ENCODE measurements at places on chromosomes 4 and X.

GRCh38 chr4:82839624-82840023 is 41.0 kb upstream of the SCD5 start:
- DNase-seq = no peak

GRCh38 chrX:109601486-109601885 is 23.5 kb downstream of the KCNE5 start:
- no peak for DNase-seq

- no peak for DNase-seq
Measured at GRCh38 chrX:2188330-2188792, 312.4 kb downstream of the DHRSX start.

DNA sequence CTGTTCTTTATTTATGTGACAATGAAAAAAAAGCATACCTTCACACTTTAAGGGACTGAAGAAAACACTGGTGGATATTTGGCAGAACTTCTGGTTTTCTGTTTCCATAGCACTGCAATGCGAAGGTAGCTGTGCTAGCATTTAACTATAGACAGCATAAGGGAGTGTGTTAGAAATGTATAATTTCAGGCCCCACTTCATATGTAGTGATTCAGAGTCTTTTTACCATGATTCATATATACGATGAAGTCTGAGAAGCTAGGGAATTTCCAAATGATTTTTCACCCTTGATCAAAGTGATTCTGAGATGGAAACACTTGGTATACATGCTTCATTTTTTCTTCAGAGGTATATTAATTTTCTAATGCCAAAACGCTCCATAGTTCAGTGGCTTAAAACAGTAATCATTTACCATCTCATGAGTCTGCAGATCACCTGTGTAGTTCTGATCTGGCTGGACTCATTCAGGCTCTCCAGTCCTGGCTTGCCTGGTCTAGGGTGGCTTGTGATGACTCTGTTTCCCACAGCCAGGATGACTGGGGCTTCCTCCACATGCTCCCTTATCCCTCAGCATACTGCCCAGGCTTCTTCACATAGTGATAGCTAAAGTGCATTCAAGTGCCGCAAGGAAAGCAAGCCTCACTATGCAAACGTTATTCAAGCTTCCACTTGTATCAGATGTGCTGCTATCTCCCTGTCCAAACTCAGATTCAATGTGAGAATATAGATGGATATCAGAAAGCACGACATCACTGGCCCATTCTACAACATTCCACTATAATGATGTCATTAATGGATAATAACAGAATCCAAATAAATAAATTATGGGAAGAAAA is 790.1 kb downstream of the TECRL start:
- no peak for DNase-seq

DNA sequence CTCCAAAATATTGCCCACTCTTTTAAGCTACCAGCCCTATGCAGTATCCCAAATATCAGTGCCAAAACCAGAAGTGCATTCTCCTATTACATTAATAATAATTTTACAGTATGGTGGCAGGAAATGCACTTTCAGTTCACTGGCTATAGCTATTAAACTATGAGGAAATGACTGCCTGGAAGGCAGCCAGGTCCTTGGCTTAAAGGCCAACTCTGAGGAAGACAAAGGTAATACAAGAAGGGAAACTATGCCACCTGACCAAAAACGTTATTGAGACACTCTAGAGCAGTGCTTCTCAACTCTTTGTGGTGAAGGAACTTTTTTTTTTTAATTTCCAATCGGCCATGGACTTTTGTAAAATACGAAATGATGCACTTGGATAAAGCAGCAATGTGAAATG is 133.6 kb upstream of the VAMP7 start:
- peak; percentile 84 for DNase-seq

DNA sequence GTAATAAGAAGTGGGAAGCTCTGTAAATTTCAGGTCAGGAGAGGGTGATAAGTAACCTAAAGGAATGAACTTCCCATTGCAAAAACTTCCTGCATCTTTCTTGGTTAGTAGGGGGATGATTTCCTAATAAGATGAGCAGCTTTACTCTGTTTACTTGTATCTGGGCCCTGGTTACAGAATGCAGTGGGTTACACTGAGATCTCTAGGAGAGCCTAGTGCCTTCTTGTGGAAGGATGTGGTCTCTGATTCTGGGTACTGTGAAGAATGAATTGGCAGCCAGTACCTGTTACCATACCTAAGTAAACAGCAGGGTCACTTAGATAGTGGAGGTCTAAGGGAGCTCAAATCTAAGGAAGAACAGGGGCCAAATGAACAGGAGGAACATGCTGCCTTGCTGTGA is 320.6 kb downstream of the ARHGAP10 start:
- DNase-seq = no peak

GRCh38 chr4:46856333-46856732 is 52.7 kb downstream of the COX7B2 start:
- DNase-seq = no peak

- DNase-seq = no peak
Measured at GRCh38 chr4:42487230-42487629, 89.9 kb downstream of the SHISA3 start.

- no peak for DNase-seq
Measured at GRCh38 chr4:165504184-165504583, 125.4 kb downstream of the CPE start.

- DNase-seq = no peak
Measured at GRCh38 chrX:3962511-3963311, 249.3 kb upstream of the PRKX start.

GRCh38 chr4:56618734-56619133 is 62.4 kb downstream of the HOPX start:
- no peak for DNase-seq

DNA sequence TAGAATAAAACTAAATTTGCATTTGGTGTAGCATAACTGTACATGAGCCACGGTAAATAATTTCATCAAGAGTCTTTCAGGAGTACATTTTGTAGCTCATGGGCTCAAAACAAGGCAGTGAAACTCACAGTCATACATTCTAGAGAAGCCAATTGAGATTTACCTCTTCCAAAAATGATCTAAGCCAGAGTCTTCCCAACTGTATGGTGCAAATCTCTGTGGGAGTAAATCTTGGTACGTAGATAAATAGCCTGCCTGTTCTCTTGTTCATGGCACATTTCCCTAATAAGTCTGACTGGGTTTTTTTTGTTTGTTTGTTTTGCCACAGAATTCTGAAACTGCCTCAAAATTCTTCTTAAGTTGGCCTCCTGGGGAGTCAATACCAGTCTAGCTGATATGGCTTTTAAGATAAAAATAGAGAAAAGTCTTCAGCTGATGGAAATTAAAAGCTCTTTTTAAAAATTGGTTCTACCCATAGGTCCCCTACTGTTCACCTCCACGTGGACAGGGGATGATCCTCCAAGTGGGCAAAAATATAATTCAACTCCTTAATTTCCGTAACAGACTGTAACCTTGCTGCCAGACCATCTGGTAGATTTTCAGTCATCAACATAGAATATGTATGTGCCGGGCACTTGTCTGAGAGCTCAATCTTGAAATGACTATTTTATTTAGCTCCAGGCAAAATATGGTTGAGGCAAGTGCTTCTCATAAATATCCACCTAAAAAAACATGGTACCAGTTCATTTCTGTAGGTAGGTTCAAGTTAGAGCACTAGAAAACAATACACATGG is 365.4 kb downstream of the PDHA2 start:
- no peak for DNase-seq

DNA sequence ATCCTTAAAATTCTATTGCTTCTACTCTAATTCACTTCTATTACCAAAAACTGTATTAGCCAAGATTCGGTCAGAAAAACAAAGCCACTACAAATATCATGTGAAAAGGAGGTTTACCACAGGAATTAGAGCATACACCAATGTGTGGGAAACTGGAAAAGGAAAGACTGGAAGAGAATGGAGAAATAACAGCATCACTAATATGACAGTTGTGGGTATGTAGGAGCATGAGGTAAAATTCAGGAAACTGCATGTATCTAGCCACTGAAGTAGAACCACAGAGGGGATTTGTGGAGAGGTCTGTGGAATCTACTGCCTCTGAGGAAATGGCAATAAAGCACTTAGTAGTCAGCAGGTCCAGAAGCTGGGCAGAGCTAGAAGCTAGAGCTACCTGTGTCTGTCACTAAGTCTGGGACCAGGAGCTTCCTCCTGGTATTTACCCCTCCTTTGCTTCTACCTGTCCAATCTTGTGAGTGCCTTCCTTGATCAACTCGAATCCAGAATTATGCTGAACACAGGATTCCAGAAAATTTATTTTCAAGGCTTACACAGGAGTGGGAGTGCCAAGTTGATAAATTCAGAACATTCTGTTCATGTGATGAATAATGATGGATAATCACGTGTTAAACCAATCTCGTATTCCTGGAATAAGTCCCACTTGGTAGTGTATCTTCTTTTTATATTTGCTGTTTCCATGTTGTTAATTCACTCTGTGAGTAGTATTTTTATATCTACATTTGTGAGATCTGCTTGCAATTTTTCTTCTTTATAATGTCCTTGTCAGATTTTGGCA is 52.6 kb downstream of the NAF1 start:
- no peak for DNase-seq

DNA sequence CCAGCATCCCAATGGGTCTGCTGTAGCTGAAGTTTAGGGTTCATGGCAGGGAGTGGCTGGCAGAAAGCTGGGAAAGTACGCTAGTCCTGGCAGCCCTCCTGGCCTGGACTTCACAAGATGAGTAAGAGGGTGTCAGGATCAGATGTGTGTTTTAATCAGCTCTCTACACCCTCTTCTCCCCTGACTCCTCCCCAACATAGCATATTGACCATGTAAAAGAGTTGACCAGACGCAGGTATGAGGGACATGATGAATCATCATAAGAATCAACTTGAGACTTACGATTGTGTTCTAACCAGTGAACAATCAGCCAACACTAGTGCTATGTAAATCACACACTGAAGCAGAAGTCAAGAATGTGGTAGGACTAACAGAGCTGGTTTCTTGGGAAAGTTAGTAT is 5.3 kb downstream of the SOWAHB start:
- no peak for DNase-seq

DNA sequence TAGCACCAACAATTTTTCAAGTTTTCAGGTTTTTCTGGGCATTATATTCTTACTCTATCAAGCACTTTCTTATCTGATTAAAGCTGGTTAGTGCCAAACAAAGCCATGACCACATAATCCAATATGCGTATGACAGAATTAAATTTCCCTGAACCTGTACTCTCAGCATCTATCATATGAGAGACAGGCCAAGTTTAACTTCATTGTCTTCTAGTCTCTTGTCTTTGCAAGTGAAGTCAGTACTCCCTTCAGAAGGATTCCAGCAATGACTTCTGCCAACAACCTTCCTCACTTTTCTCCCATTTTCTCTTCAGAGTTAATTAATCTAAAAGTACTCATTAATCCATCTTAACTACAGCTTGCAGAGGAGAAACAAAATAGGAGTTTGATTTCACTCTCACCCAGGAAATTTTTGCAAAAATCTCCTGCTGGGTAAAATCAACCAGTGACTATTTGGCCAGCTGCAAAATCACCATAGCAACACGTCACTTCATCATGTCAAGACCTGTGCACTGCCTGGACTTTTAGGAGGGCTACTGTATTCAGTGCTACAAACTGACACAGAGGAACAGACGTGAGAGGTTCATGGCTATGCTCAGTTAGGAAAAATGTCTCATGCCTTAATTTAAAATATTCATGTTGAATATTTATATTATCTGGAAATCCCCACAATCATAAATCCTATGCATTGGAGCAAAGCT is 208.4 kb downstream of the ANTXR2 start:
- peak; percentile 46 for DNase-seq

- DNase-seq = no peak
Measured at GRCh38 chr4:21363701-21364100, 584.9 kb downstream of the KCNIP4 start.

- peak; percentile 4 for DNase-seq
Measured at GRCh38 chrX:129540722-129541184, 694 bp downstream of the OCRL start.

DNA sequence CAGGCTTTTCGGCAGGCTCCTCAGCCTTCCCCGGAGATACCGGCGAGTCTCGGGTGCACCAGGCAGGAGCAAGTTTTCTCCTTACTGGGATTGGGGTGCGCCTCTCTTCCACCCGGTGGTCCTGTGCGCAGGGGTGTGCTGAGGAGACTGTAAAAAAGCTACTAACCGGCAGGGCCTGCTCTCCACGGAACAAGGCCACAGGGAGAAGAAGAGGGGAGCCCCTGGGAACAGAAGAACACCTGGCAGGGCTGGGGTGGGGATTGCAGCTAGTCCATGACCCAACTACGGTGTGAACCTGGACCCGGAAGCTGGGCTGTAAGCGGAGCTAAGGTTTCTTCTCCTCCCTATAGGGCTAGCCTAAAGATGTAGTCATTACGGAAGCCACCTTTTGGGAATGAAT is 17.7 kb upstream of the ZIC3 start:
- no peak for DNase-seq

DNA sequence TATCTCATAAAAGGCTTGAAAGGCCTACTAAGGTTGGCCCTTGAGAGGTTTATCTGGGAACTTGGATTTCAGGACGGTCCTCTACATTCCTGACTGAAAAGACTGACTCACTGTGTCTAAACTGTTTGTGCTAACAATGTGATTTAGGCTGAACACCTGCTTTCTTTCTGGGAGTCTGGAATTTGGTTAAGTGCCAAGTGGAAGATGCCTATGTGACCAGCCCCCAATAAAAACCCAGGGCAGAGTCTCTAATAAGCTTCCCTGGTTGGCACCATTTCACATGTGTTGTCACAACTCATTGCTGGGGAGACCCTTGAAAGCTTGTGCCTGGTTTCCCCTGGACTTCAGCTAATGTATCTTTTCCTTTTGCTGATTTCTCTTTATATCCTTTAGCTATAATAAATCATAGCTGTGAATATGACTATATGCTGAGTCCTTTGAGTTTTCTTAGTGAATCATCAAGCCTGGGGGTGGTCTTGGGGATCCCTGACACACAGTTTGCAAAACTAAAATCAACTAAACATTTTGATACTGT is 55.1 kb downstream of the GPR82 start:
- peak; percentile 76 for DNase-seq

DNA sequence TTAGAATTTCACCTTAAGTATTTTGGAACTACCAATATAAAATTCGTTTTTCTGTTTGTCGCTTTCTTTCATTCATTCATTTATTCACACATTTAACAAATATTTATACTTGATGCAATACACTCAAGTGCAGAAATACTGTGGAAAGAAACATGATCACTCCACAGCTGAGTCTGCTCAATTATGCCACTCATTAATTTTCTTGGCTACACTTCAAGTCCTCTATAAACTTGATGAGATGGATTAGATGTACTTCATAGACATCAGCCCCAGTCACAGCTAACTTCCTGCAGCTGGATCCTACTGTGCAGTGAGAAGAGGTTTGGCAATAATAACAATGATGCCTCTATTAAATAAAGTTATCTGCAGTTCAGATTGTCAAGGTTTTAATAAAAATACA is 208.1 kb downstream of the PDGFC start:
- peak; percentile 66 for DNase-seq

GRCh38 chr4:78354782-78355181 is 196.8 kb upstream of the ANXA3 start:
- DNase-seq = no peak

GRCh38 chr4:174672276-174672675 is 150.0 kb upstream of the HPGD start:
- no peak for DNase-seq

- peak; percentile 68 for DNase-seq
Measured at GRCh38 chrX:49199906-49200771, at the start of gene SYP. SYP (minus strand) TSS chrX:49200193; CDS start chrX:49200186, 7 bp downstream.

- DNase-seq = no peak
Measured at GRCh38 chr4:158166701-158167100, 6.1 kb downstream of the GASK1B start.

GRCh38 chr4:26372525-26373172 is 51.8 kb downstream of the RBPJ start:
- DNase-seq = peak; percentile 10

All from NCI-H1105 (cell line).